Activated T-cell treated with anti-CD3 and anti-CD28 coated beads for 4 hours (primary cell): ENCODE measurements at places on chromosomes 5 and 9.

DNA sequence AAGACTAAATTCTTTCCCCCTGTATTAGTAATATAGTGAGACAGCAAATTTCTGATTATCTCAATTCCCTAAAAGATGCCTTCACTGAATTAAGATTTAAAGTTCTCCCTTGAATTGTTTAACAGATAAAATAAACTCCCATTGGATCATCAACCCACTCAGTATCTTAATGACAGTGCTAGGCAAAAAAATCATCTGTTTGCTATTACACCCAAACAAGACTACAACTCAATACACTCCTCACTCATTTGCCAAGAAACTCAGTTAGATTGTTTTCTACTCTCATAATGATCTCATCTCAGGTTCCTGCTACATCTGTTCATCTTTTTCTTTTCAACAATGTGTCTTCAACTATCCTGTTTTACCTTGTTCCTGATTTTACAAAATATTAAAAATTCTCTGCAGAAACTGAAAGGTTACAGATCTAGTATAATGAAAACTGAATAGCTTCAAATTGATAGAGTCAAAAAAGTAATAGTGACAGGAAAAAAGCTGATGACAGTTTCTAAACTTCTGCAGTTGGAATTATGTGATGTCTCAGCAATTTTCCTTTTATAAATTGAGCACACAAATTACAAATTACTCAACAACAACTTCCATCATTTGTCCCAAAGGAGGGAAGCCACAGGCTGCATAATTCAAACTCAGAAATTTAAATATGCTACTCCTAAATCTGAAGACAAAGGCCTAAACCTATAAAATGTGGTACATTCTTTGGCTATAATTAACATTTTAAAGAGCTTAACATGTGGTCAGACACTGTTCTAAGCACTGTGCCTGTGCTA is 39.4 kb downstream of the HOMER1 start:
- no peak for DNase-seq

GRCh38 chr5:83628360-83628759 is 92.3 kb downstream of the HAPLN1 start:
- DNase-seq = no peak

DNA sequence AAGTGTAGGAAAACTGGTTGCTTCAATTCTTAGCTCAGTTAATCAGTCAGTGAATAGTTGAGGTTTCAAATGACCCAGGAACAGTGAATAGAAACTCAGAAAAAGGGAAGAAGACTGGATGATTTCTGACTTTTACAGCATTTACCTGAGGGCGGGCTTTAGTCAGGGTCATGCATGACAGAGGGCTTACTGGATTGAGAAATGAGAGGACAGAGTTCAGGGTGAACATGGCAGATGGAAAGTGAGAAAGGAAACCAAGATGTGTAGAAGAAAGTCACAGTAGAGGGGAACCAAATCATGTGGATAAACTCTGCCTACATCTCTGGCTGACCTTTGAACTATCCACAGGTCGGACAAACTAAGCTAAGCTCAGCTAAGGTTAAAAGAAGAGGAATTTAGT is 596.0 kb downstream of the SEMA5A start:
- DNase-seq = no peak

- no peak for DNase-seq
These were observed 74.7 kb upstream of the RASGRF2 start for GRCh38 chr5:80885396-80886000.

GRCh38 chr9:84486663-84487062 is 146.1 kb upstream of the SLC28A3 start:
- no peak for DNase-seq

GRCh38 chr9:136345281-136346156 is 18.0 kb downstream of the DNLZ start:
- DNase-seq = no peak

GRCh38 chr9:133979921-133980863 is 11.9 kb downstream of the VAV2 start:
- no peak for DNase-seq

DNA sequence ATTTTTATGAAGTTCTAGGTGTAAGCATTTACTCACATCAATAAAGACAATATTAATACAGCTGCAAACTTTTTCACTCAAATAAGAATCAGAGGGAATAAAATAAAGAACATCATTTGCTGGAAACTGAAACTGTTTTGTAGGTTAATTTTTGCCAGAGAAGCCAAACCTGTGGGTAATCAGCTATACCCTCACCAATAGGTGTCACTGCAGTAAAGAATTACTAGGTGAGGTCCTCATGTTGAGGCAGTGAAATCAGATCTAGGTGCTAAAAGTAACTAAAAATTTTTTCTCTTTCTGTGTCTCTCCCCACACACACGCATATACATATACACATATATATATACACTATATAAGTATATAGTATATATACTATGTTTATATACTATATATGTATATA is 1016.3 kb upstream of the SEMA6A start:
- no peak for DNase-seq

- DNase-seq = no peak
These were observed 3.0 kb downstream of the GDNF start for GRCh38 chr5:37836592-37837413.
